ENCODE measurements at places on chromosomes 6 and 20.
A peak's percentile ranks its signal among the peaks of the same experiment; 100 is the strongest.

DNA sequence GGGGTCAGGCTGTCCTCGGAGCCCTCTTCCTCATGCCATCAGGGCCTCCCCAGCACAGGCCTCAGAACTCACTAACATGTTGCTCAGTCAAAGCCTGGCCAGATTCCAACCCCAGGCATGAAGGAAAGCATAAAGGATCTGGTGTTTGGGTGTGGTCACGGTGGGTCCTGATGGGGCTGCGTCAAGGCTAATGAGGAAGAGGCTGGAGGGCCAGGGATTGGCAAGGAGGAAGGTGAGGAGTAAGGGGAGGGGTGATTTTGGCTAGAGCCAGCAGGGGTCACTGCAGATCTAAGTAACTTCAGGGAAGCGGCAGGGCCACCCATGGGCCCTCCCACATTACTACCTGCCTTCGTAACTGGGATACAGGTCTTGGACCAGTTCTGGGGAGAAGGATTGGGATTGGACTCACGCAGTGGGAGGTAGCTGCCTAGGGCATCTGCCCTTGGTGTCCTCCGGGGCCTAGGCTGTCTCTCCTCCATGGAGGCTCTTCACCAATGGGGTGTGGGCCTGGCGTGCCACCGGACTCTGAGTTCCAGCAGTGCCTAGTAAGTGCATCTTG lies 36.2 kb upstream of the MRPS18A start:
- DNase-seq = peak; percentile 77

DNA sequence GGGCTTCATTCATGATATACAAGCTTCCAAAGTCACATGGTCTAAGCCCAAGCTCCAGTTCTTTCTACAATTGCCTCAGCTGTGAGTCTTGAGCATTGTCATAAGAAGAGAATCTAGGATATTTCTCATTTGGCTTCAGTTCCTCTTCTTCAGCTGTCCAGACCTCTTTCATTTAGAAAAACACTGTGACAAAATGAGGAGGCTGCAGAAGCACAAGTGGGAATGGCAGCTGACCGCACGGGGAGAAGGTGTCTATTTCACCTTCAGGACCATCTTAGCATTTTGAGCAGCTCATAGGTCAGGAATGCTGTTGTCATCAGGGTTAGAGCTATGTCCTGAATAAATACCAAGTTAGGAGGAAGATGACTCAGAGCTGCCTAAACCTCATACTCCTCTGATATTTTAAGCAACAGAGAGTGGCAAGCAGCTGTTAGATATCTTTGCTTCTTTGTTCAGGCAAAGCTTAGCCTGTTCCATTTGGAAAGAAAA lies 390.1 kb upstream of the CITED2 start:
- no peak for DNase-seq

GRCh38 chr6:15551798-15552197 lies 111.0 kb downstream of the DTNBP1 start:
- DNase-seq = no peak

DNA sequence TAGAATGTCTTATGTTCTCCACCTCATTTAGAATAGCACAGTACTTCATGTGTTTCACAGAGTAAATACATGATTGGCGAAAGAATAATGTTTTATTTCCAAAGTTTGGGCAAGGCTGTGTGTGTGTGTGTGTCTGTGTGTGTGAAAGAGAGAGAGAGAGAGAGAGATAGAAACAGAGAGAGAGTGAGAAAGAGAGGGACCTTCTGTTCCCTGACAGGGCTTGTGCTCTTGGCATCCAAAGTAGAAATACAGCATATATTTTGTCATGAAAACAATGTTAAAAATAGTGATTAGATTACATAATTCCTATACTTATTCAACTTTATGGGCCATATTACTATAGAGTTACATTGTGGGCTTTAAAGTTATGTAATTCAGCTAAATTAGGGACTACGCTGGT lies 201.2 kb downstream of the KIF6 start:
- DNase-seq = no peak

GRCh38 chr6:108236791-108237190 lies 24.0 kb downstream of the SNX3 start:
- no peak for DNase-seq
